MCF 10A (cell line): ENCODE measurements at places on chromosomes 1 and 21.

DNA sequence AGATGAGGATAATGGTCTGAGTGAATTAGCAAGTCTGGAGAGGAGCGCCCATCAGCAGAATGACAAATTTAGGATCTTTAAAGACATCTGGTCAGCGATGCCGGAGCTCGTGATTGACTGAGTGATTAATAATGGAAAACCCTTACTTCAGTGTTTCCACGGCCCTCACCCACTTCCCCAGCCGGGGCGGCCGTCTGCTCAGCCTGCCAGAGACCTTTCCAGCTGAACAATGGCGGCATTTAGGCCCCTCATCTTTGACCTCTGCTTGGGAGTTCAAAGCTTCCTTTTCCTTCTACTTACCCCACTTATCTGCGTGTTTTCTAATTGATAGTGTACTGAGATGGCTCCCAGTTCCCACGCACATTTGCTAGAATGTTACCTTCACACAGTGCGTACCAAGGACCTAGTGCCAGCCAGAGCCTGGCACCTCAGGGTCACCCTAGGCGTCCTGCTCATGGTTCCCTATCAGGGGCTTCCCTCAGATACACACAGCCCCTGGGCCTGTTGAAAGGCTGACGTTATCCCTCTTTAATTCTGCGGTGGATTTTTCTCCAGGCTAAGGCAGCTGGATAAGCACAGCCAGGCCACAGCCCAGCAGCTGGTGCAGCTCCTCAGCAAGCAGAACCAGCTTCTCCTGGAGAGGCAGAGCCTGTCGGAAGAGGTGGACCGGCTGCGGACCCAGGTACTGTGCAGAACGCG lies 232.8 kb downstream of the SDCCAG8 start:
- DNase-seq = no peak

DNA sequence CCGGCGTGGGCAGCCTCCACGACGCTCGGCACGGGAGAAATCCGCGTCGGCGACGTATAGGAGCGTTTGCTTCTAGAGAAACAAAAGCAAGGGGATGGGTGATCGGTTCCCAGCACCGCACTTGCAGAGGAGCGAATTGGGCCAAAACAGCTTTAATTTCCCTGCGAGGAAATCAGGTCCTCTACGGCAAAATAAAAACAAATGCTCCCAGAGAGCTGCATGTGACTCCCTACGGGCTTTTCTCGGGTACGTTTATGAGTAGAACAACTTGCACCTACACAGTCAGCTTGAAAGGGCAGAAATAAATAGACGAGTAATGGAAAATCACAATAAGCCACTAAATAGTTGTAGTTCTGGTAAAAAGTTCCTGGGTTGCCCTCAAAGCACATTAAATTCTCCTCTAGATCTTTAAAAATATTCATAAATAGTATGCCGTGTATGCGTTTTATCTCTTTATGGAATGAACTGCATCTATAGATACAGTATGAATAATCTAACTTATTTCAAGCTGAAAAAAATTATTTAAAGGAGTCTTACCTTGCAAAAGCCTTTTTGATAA lies 1.2 kb downstream of the NHLH2 start:
- no peak for DNase-seq

DNA sequence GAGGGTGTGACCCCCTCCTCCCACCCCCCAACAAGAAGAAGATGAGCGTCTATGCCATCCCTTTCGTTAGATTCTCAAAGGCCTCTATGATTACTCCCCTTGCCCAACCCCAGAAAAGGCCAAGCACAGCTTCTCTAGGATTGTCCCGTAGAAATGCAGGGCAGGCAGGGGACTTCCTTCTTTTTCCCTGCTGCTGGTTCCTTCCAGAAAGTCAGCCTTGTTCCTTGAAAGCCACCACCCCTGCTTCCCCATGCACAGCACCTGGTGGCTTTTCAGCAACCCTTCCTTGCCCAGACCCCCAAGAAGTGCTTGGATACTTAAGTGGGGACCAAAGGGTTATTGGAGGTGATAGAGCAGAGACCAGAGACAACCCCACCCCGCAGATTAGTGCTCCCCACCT lies 75.1 kb downstream of the ARHGEF10L start:
- DNase-seq = no peak

DNA sequence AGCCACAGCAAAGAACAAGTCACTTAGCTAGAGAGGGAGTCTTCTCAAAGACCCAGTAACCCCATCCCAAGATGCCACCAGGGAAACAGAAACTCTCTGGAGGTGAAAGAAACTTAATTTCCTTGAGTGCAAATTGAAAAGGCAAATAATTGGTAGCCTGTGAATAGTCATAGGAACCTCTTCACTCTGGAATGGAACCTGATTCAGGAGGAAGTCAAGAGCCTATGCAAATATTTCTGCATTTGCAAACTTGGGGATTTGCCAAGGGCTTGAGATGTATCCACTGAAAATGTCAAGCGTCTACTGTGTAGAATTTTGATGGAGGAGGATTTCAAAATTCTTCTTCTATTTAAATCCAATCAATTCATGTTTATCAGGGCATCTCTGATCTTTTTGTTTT lies 5.7 kb downstream of the HIVEP3 start:
- DNase-seq = no peak
